ENCODE measurements at places on chromosomes 7 and 10.

DNA sequence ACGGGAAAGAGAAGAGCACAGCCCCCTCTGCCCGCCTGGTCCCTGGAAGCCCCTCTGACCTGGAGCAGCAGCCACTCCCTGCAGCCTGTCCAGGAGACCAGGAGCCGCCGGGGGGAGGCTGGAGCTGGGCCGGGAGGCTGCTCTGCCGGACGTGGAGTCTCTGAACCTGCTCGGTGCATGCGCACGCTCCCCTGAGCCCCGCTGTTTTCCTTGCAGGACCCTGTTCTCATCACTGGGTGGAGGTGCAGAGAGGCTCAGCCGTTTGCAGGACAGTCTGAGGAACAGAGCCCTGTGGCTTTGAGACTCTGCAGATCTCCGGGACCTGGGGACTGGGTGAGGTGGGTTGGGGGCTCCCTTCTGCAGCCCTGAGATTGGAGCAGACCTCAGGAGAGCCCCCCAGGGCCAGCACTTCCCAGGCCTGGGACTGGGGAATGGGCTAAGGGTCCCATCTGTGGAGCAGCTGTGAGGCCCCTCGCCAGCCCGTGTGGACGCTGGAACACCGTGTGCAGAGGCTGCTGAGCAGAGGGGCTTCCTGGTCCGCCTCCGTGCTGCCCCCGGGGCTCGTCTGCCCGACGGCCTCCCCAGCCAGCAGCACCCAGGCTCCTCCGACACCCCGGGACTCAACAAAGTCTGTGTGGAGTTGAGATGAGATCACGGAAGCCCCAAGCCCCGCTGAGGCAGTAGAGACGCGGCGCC, 48.5 kb upstream of the ADGRA1 start:
- DNase-seq = no peak

GRCh38 chr7:117667456-117667855, 187.6 kb downstream of the CFTR start:
- no peak for DNase-seq

DNA sequence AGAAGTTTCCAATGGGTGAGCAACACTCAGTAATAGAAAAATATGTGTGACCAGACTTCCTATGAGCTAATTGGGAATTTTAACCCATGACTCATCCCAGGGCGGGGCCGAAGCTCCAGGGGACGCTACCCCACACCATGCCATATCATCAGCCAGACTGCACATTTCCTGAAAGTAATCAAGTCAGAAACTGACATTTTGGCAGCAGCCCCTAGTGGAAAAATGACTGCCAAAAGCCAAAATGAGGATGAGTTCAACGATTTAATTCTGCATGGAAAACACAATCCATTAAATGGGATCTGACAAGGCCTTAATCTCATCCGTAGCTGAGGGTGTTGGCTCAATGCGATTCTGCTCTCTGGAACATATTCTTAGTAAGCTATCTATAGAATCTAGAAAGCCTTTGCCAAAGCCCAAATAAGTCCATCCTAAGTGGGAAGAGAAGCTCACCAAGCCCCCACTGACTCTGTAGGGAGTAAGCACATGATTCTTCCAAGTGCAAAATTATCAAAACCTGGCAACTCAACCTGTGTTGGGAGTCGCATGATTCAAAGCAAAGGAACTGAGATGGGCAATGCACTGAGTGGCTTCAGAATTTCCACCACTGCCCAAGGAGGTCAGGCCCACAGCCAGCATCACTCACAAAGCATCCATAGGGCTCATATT, 93.1 kb upstream of the PDE1C start:
- peak; percentile 90 for DNase-seq

GRCh38 chr10:55033061-55033460, 232.0 kb upstream of the PCDH15 start:
- DNase-seq = no peak

DNA sequence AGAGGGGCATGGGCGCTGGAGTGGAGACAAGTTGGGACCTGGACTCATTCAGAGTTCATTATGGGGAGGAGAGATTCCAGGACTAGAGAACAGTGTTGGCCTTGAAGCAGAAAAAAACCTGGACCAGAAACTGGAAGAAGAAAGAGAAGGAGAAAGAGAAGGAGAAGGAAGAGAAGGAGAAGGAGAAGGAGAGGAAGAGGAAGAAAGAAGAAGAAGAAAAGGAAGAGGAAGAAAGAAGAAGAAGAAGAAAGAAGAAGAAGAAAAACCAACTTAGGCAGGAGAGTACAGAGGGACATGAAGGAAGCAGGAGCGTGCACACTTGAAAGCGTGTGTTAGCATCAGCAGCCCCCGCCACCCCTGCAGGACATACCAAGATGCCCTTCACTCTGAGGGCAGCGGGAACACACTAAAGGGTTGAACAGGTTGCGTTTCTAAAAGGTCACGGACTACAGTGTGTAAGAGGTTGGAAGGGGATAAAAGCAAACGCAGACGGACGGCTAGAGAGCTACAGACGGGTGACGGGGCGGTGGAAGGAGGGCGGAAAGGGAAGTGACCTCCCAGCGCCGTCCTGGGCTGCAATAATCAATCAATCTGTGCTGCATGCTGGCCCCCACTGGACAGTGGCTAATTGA, 95.3 kb downstream of the SEC61G start:
- no peak for DNase-seq

GRCh38 chr10:3570131-3570729, 214.8 kb downstream of the KLF6 start:
- no peak for DNase-seq

- no peak for DNase-seq
These were observed 325.6 kb downstream of the PHTF2 start for GRCh38 chr7:78124216-78124615.

DNA sequence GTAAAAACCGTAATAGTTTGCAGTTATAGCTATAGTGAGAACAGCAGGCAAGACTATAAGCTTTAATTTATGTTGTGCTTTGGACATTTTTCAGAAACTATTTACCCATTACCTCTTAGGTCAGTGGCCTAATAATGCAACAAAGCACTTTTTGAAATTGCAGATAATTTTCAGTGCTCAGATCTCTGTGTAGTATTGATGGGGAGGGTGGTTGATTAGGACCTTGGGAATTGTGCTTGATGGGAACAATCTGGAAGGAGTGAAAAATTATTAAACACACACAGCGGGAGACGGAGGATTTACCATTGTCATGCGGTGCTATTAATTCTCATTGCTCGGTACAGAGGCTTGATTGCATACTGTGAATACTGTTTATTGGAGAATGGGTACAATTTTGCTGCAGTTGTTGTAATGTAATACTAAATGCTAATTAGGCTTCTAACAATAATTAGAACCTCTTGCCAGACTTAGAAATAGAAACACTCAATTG, 304.8 kb downstream of the LRMDA start:
- DNase-seq = no peak

DNA sequence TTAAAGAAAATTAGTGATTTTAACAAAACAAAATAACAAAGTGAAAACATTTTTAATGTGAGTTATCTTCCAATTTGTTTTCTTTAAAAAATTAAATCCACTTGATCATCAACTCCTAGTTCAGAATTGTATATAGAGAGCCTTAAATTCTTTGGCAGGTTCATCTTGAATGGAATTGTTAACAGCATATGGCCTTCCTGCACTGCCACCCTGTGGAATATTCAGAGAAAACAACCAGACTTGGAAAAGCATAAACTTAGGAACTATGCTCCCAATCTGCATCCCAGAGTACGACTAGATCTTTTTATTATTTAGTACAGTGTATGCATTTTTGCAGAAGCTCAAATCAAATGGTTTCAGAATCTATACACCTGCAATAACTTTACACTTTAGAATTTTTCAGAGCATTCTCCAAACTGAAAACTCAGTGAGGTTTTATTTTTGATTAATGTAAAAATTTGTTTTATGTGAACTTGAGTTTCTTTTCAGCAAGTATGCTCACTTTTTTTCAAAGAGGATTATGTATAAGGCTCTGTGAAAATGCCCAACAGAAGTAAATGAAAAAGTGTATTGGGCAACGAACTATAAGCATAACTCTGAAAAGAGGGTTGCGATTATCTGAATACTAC, 44.9 kb upstream of the ANK3 start:
- peak; percentile 65 for DNase-seq

- DNase-seq = no peak
These were observed 17.7 kb downstream of the SH2D4B start for GRCh38 chr10:80555415-80555814.

GRCh38 chr10:29836396-29836795, 201.6 kb upstream of the SVIL start:
- DNase-seq = no peak

DNA sequence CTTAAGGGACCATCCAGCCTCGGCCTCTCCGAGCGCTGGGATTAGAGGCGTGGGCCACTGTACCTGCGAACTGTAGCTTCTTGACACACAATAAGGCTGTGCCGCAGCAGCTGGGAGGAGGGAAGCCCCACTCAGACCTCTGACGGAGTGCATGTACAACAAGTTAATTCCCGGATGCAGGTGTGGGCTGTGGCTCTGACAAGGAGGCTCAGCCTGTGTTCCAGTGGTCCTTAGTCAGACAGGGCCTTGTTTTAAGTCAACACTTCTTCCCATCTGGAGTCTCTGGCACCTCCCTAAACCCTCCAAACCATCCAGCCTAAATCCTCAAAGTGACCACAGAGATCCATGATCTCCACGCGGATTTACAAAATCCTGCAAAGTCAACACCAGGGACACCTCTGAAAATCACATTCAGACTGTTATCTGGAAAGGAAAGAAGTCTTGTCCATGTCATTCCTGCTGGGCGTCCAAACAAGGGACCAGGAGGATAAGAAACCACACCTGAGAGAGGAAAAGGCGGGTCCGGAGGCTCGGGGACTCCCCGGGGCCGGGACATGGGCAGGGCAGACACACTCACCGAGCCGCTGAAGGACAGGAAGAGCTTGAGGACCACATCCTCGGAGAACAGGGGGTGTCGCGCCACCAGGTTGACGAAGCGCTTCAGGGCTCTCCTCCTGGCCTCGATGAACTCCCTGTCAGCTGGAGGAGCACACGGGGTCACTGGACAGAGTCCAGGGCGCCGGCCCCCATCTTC, 29.4 kb downstream of the NUDT1 start:
- no peak for DNase-seq

- DNase-seq = no peak
These were observed 55.2 kb upstream of the GSDME start for GRCh38 chr7:24812305-24812945.

DNA sequence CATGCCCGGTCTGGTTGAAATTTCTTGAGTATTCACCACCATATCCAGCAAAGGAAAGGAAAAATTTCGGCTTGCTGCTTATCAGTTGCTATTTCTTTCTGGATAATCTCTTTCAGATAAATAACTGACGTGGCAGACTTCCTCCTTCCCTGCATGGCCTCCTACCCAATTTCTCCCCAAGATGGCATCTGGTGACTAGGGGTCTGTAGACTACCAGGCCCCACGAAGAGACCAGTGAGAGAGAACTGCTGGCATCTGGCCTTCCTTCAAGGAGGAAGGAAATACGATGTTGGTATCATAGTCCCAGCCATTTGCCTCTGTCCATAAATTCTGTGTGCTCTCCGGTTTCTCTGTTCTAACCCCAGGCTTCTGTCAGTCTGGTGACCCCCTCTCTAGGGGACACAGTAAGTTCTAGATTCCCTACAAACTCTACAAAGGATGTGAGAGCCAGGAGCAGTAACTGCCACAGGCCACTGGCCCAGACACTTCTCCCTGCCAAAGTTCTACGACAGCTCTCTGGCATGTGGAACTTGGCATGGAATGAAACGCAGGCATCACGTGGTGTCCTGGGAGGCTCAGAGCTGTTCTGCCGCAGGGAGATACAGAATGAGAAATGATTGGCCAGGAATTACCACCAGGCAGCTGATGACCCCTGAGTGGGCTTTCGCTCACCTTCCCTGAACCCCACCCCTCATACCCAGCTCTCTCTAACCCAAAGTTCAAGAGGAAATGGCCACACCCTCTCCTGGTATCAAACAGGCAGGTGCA, 30.0 kb upstream of the MSRB2 start:
- DNase-seq = peak; percentile 62
